ENCODE measurements at places on chromosomes 4 and X. TPM values are rescaled to one million over a fixed set of nuclear protein-coding genes. Genes with fewer than 3 reads are reported as not detected.

The TMEM192 gene
- total RNA-seq, result 13.2 TPM

GRCh38 chr4:23887173-23887572 is 2.7 kb downstream of the PPARGC1A start:
- no peak for DNase-seq

The FMR1NB gene
- total RNA-seq, result not detected

DNA sequence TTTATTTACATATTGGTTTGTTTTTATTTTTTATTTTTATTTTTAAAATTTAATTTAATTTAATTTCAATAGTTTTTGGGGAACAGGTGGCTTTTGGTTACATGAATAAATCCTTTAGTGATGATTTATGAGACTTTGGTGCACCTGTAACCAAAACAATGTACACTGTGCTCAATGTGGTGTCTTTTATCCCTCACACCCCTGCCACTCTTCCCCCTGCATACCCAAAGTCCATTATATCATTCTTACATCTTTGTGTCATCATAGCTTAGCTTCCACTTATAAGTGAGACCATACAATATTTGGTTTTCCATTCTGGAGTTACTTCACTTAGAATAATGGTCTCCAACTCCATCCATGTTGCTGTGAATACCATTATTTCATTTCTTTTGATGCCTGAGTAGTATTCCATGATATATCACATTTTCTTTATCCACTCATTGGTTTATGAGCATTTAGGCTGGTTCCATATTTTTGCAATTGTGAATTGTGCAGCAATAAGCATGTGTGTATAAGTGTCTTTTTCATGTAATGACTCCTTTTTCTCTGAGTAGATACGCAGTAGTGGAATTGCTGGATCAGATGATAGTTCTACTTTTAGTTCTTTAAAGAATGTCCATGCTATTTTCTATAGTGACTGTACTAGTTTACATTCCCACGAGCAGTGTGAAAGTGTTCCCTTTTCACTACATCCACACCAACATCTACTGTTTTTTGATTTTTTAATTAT is 157.1 kb downstream of the CPXCR1 start:
- DNase-seq, result no peak

GRCh38 chr4:171588051-171588545 is 225.1 kb upstream of the GALNTL6 start:
- DNase-seq, result no peak

DNA sequence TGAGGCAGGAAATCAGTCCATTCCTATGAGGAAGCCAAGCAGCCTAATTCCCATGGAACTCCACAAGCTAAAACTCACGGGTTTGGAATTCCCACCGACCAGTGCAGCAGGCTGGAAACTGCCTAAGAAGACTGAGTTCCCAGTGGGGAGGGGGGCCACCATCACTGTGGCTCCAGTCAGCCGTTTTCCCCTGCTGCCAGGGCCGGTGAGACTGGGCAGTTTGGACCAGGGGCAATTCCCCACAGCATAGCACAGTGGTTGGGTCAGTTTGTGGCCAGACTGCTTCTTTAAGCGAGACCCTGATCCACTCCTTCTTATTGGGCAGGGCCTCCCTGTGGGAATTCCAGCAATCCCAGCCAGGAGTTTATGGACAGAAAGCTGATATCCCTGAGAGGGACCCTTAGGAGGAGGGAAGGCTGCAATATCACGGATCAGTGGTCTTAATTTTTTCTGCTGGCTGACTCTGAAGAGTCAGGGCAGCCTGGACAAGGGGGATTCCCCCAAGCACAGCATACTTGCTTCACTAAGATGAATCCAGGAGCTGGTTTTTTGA is 20.7 kb downstream of the PAGE5 start:
- DNase-seq, result no peak

DNA sequence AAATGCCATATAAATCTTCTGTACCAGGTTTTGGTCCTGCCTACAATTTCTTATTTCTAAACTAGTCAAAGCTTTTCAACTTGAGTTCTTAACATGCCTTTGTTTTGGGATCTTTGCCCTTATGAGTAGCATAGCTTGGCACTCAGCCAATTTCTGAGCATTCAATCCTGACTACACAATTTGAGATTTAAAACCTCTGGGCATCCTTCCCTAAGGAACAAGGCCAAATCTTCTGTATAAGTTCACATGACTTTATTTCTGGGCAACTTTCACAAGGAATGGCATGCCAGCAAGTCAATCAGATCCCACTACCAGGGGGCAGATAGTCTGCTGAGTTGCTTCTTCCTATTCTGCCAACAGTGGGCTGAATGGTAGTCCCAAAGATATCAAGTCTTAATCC is 254.2 kb downstream of the ADAMTS3 start:
- DNase-seq, result no peak

Data from activated naive CD8-positive, alpha-beta T cell treated with anti-CD3 and anti-CD28 coated beads for 36 hours (primary cell).